ENCODE measurements at places on chromosomes 12 and 14. TPM values are rescaled to one million over a fixed set of nuclear protein-coding genes. Genes with fewer than 3 reads are reported as not detected.

- DNase-seq = no peak
These were observed 8.4 kb downstream of the FAM186A start for GRCh38 chr12:50387972-50388478.

DNA sequence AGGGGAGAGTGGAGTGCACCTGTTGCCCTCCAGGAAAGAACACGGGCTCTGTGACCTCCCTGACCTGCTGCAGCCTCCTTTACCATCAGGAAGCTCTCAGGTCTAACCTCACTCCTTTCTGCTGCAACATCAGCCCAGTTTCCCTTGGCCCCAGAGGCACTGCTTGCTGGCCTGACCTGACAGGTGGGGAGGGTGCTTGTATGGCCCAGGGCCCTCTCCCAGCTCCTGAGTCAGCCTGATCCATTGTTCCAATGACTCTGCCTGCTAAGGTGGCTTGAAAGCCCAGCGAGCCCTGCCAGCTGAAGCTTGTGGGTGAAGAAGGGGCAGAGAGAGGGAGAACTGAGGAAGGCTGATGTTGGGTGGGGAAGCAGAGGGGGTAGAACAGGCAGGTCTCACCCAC is 13.2 kb upstream of the KRT78 start:
- no peak for DNase-seq

Gene PRPH
- total RNA-seq = 0.32 TPM

DNA sequence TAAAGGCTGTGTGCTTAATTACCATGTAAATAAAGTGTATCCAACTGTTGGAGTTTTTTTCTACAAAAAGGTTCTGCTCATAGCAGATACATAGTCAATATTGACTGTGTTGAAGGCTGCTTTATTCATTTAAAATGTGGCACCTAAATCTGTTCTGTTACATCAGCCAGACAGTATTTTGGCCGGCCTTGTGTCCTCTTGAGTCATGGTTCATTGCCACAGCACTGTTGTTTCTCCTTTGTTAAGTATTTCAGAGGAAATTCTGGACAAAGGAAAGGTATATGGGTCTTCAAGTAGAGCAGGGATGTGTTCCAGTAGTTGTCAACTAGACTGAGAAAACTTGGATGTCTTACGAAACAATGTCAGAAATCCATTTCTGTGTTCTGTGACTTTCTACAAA is 95.5 kb downstream of the SLC38A6 start:
- no peak for DNase-seq

Gene IFNG-AS1
- total RNA-seq = 0.24 TPM

Gene OTOGL
- 0.46 TPM for total RNA-seq

GRCh38 chr14:99530407-99531155 is 49.4 kb downstream of the CCNK start:
- no peak for DNase-seq

DNA sequence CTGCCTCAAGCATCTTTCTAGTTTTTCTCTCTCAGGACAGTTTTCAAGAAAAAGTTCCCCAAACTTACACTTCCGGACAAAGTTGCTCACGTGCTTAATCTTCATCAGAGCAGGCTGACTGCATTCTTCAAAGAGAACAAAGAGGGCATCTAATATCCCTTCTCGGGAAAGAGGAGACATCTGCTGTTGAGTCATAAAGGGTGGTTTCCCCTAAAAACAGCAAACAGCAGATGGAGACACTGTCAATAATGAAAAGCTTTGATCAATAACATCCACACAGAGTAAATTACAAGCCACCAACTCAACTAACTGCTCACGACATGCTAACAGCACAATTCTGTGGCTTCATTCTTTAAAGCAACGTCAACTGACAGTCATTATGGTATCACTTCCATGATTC is 8.1 kb downstream of the CIT start:
- no peak for DNase-seq

Gene SERPINA12
- total RNA-seq = not detected

DNA sequence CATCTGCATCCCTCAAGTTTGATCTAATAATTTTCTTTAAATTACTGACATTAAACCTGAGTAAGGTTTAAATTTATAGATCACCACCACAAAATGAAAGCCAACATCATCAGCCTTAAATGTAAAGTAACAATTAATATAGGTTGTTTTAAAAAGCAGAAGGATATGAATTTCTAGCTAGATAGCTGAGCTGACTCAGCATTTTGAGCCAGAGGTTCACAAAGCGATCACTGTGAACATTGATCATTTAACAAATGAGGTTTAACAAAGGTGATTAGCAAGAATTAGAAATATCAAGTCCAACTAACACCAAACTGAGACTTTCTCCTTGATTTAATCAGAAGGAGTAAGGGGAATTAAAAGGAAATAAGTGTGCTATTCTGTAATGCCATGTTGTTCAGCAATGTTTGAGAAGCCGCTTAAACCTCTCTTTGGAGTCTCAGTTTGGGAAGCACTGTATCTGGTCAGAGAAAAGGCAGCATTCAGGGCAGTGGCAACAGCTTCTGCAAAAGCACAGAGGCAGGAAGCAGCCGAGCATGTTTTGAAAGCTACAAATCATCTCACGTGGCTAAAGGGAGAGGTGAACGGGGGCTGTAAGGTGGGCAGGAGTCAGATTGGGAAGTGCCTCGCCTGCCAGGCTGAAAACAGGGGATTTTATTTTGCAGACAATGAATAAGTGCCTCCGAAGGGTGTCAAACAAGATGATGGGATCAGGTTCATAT is 19.6 kb downstream of the RIMBP2 start:
- DNase-seq = peak; percentile 0

- DNase-seq = no peak
These were observed 178.3 kb downstream of the EMP1 start for GRCh38 chr12:13374793-13375192.

GRCh38 chr12:52691076-52691840 is 11.1 kb upstream of the KRT1 start:
- DNase-seq = peak; percentile 80

GRCh38 chr12:69546693-69547438 is 38.4 kb upstream of the CCT2 start:
- DNase-seq = no peak

GRCh38 chr14:68281497-68281896 is 461.9 kb downstream of the RAD51B start:
- no peak for DNase-seq
